ENCODE measurements at places on chromosomes 16 and 17.
A peak's percentile ranks its signal among the peaks of the same experiment; 100 is the strongest.

DNA sequence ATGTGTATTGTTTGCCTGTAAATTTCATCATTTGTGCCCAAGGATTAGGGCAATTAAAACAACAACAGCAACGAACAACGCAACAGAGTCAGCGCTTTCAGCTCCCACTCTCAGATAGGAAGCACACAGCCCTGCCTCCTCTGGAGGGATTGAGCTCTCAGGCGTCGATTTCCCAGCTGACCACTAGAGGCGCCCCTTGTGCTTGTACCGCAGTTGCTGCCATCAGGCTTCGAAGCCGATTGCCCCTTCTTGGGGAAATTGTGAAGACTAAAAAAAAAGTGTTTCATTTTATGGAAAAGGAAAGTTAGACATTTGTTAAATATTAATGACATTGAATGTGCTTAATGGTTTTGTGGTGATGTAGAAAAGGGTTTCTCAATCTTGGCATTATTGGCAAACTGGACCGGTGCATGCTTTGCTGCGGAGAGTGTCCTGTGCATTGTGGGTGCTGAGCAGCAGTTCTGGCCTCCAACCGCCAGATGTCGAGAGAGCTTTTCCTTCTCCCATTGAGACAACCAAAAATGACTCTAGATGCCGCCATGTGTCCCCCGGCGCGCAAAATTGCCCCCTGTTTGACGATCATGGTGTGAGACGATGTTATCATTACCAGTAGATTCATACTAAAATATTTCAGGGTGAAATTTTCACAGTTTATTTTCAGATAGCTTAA, 650.4 kb upstream of the RBFOX1 start:
- no peak for DNase-seq

GRCh38 chr17:50177983-50178834, 12.4 kb downstream of the SGCA start:
- DNase-seq = peak; percentile 77

GRCh38 chr16:1771188-1771863, at the start of gene NME3:
Gene NME3 (minus strand): TSS chr16:1771543. CDS start chr16:1771534, 9 bp downstream.
- DNase-seq = peak; percentile 91

DNA sequence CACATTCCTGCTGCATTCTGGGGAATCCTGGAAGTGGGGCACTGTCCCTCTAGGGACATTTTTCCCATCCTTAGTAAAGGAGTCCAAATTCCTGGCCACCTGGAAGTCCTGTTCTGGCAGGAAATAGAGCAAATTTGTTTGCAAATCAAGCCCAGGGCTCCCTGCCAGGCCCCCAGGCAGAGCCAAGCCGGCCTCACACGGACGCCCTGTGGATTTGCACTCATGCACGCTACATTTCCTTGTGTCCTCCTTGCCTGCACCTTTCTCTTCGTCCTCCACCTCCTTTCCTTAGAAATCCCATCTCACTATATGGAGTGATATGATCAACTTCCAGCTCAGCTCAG, 7.0 kb upstream of the CALB2 start:
- peak; percentile 5 for DNase-seq

DNA sequence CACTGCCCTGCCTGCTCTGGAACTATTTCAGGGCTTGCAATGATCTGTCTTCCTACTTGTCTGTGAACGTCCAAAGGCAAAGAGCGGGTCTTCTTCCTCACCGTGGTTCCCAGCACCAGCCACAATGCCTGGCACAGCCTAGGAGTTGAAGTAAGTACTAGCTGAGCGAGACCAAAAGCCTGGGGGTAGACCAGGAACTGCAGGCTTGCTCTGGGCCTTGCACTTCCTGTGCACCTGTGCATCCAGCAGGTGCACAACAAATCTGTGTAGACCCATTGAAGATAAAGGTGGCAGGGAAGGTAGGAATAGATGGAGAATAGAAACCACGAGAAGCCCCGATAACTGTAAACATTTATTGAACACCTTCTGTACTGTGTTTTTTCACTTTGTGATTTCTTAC, 4.6 kb downstream of the FAM171A2 start:
- DNase-seq = no peak

DNA sequence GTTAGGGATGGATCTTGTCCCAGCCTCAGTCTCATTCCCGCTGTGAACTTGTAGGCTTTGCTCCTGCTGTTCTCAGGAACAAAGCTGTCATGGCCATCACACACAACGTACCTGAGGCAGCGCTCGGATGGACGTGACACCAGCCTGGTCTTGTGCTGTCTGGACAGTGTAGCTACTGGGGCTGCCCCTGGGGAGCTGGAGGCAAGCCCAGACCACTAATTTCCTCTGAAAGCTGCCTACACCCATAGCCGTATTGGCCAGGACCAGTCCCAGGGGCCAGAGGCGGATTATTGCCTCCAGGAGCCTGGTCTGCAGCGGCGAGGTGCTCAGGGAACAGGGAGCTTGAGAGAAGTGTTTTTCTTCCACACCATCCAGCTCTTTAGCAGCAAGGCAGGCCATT, 11.7 kb downstream of the ZNHIT3 start:
- no peak for DNase-seq

GRCh38 chr16:89383095-89384003, 107.0 kb downstream of the ANKRD11 start:
- no peak for DNase-seq

DNA sequence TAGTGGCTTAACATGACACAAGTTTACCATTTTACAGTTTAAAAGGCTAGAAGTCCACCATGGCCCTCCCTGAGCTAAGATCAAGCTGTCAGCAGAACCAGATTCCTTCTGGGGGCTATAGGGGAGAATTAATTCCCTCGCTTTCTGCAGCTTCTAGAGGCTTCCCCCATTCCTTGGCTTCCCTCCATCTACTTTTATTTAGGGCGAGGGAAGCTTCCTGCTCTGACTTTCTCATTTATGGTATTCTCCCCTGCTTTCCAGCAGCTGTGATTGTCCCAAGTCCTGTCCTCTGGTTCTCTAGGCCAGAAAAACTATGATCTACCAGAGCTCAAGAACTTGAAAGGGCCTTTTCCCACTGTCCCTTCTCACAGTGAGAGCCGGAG, 4.3 kb downstream of the CETP start:
- DNase-seq = no peak
